GM13977 (cell line): ENCODE measurements at places on chromosomes 7 and 10.

DNA sequence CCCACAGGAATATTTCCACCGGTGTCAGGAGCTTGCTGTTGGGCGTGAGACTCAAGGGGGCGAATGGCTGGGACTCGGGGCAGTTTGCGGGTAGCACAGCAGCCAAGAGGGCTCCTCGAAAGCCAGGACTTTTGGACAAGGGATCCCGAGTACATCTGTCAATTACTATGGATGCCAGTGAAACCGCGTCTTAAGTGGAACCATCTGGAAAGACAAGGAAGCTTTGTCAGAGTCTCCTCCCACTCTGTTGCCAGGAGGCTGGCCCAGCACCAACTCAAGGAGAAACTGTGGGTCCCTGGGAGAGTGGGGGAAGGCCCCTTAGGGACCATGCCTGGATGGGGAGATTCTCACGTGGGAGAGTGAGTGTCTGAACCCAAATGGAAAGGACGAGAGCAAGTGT, 57.1 kb downstream of the C10orf143 start:
- DNase-seq = no peak

- DNase-seq = no peak
Observed at GRCh38 chr7:32061346-32061745, 8.9 kb downstream of the PDE1C start.

- DNase-seq = no peak
Observed at GRCh38 chr7:130278860-130279259, 12.2 kb downstream of the CPA2 start.

GRCh38 chr10:11441151-11441535, 170.3 kb downstream of the USP6NL start:
- no peak for DNase-seq

GRCh38 chr10:45374350-45375052, 485 bp downstream of the ALOX5 start:
- no peak for DNase-seq

DNA sequence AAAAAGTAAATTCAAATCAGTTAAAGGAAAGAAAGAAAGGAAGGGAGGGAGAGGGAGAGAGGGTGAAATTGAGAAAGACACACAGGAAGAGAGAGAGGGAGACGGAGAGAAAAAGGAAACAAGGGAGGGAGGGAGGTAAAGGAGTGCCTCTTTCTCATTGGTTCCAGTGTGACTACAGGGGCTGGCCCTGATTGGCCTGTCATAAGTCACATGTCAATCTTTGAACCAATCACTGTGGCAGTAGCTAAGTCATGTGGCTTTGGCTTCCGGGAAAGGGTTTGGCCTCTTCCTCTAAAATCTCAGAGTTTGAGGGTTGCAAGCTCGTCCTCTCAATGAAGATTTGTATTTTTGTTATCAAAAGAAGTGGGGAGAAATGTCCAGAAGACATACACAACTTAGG, 150.2 kb downstream of the RAB11FIP2 start:
- DNase-seq = no peak

- DNase-seq = no peak
Observed at GRCh38 chr7:132424821-132425724, 151.2 kb downstream of the PLXNA4 start.

DNA sequence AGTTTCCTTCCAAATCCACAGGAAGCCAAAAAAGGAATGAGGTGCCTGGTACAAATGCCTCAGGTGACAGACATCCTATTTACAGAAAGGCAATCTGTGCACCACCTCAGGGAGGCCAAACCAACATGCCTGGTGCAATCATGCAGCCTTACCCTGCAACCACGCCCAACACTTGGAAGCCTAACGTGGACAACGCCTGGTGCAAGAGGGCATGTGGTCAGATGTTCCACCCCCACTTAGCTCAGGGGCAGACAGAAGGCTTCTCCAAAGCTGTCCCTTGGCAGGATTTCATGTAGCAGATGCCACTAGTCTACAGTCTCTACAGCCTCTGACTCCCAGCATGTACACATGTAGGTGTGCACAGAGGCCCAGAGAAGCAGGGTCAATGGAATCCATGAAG, 89.5 kb downstream of the KCNMA1 start:
- no peak for DNase-seq

GRCh38 chr10:19634163-19634562, 182.1 kb upstream of the PLXDC2 start:
- no peak for DNase-seq

DNA sequence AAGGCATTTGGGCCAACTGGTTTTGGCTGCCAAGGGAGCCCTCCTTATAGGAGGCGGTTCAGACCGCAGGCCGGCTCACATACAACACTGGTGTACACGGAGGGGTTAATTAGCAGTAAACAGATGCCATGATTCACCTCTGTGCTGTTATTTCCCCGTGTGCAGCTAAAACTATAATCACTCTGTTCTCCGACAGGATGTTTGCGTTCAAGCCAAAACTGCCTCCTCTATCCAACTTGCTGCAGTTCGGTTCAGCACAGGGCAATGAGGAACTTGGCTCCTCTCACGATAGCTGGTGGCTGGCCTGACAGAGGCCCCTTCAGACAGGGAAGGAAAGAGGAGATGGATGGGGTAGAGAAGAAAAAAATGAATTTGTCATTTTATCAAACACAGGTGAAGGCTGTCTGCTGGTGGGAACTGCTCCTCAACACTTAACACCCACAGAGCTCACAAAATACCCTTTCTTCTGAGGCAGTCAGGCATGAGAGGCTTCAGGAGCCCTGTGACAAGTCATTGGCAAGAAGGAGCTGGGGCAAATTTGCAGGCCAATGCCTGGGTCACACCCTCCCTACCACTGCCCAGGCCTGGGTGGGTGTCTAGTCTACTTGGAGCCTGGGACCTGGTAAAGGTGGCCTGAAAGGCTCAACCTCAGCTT, 24.0 kb downstream of the KCNMA1 start:
- DNase-seq = no peak

DNA sequence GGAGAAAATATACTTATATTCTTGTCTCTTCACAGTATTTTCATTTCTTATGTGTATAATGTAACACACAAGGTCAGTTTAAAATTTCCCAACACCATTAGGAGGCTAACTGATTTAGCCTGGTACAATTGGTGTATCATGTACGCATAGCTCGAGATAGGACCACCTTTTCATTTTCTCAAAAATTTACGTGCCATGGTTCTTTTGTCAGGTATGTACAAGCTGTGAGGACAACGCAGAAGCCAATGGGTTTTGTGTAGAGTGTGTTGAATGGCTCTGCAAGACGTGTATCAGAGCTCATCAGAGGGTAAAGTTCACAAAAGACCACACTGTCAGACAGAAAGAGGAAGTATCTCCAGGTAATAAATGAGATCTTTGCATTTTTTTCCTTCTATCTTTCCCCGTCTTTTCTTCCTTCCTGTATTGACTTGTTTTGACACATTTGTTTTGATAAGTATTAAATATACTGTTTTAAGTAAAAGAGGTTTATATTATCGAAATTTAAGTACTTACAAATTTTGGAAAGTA, 55.0 kb downstream of the TRIM24 start:
- peak; percentile 25 for DNase-seq

GRCh38 chr10:13740461-13740860, 153.7 kb downstream of the PRPF18 start:
- DNase-seq = no peak

GRCh38 chr7:105800442-105800841, 76.0 kb downstream of the ATXN7L1 start:
- DNase-seq = no peak

DNA sequence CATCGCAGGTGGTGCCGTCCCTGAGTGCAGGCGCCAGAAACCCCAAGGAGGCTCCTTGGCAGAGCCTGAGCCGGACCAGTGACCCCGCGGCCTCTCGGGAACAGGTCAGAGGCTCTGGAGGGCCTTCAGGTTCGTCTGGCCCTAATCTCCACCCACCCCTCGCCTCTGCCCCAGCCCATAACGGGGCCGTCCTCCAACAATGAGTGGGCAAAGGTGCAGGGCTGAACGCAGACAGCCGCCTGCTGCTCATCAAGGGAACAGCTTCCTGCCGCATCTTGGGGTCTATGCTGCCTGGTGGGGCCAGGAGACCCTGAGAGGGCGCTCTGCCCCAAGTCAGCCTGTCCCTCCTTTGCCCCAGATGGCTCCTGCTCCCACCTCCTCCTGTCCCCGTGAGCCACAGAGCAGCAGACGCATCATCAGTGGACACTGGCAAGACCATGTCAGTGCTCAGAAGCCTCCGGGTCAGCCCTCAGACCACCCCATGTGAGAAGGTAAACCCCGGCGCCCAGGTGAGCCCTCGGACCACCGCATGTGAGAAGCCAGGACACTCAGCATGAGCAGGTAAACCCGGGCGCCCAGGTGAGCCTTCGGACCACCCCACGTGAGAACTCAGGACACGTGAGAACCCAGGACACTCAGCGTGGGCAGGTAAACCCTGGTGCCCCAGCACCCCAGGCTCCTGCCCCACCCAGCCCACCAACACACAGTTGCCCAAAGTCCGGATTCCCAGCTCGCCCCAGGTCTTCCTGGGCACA, 142.0 kb downstream of the PTPRN2 start:
- DNase-seq = no peak

- no peak for DNase-seq
Observed at GRCh38 chr10:42960991-42961795, 115.7 kb upstream of the RET start.

DNA sequence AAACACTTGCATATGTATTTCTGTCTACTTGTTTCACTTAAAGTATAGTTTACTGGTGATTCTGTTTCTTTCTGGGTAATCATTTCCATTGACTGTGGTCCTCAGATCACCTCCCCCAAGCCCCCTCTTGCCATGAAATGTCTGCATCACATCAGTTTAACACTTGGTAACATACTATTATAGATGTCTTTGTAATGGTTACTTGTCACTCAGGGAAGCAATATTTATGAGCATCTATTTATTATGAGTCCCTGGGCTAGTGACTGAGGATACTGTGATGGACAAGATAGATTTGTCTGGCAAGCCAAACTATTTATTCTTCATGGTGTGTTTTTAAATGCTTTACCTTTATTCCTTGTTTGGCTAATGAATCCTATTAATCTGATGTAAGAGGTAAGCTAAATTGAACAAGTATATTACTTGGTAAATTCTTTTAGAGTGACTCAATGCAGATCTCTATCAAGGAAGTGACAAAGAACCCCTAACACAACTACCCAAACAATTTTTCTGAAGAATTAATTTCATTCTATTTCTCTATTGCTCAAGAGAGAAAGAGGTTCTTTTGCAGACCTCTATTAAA, 270.9 kb downstream of the RELN start:
- DNase-seq = no peak

- DNase-seq = no peak
Observed at GRCh38 chr10:2525781-2526180, 541.6 kb upstream of the PFKP start.

- peak; percentile 82 for DNase-seq
Observed at GRCh38 chr7:135274495-135275268, 41.0 kb downstream of the STRA8 start.

- no peak for DNase-seq
Observed at GRCh38 chr10:31372439-31372838, 53.4 kb downstream of the ZEB1 start.

DNA sequence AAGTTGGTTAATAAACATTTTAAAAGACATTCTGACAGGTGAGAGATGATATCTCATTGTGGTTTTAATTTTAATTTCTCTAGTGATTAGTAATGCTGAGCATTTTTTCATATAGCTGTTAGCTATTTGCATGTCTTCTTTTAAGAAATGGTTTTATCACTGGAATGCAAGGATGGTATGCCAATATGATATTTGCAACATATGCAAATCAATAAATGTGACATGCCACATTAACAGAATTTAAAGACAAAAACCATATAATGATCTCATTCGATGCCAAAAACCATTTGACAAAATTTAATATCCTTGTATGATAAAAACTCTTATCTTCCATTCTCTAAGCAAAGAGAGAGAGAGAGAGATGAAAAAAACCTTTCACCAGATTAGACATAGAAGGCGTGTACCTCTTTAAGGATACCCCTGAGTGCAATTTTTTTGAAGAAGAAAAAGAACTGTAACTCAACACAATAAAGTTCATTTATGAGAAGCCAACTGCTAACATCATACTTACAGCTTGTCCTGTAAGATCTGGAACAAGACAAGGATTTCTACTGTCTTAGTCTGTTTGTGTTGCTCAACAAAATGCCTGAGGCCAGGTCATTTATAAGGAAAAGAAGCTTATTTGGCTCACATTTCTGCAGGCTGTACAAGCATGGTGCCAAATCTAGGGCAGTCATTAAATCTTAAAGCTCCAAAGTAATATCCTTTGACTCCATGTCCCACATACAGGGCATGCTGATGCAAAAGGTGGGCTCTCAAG, 39.7 kb upstream of the ZMYND11 start:
- no peak for DNase-seq

DNA sequence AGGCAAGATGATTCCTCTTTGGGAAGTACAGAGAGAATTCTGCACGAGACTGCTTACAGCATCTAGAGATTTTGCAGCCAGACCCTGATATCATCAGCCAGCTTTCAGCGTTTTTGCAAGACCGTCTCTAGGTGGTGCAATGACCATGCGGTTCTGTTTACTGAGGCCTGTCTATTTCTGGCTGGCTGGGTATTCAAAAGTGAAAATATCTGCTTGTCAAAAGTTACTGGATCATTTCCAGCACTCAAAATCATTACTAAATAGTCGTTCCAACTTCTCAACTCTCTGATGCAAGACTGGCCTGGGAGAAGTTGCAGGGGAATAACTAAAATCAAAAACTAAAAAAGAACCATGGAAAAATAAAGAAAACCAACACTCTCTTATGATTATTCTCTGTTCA, 240.1 kb downstream of the ELMO1 start:
- peak; percentile 58 for DNase-seq

DNA sequence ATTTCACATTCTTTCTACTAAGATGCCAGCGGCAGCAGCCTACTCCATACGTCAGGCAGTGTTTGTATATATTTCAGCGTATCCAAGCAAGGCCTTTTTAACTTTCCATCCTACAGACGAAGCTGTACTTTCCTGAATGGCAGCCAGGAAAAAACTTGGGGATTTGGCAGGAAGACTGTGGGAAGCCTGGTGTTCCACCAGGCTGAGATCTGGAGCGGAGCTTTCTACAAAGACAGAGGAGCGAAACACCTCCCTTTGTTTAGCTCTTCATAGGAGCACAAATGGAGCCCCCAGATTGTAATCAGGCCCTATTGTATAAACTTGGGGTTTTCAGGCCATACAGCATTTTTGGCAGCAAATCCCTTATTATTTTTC, 143.8 kb downstream of the TES start:
- DNase-seq = no peak

DNA sequence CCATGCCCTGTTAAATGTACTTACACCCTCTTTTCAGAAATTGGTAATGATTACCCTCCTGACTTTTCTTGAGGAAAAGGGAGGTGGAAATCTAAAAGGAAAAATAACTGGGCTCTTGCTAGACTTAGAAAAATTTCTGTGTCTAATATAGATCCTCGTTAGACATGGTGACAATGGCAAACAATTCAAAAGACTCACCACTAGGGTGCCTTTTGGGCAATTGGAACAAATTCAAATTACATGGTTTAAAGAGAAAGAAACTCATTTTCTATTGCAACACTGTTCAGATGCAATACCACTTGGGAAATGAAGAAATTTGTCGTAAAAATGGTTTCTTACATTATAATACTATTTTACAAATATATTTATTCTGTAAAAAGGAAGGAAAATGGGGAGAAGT, 950.1 kb downstream of the GRM8 start:
- DNase-seq = no peak
